ENCODE measurements at places on chromosomes 16 and 17.

DNA sequence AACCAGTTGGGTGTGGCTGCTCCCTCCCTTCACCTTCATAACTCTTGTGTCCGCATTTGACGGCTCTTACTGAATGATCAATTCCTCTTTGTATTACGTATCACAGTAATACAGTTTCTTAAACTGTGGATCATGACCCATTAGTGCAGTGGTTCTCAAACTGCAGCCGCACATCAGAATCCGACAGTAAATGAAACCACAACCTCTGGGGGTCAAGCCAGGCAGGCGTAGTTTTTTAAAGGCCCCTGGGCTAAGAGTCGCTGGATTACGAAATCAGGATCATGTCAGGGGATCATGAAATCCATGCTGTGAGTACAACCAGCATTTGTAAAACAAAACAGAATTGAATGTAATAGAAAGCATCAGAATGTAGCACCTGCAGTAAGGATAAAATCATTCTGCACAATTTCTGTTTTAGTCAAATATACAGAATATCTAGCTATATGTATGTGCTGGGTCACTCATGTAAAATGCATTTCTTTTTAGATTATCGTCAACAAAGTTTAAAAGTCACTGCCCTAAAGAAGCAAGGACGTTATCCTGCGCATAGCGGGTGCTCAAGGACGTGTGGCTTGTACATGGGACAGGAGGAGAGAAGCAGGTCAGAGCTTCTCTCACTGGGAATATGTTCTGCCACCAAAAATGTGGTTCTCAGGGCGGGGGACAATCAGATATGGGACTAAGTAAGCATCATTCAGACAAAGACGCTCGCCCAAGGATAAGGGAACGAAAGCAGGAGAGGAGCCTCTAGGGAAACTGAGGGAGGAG is 113.1 kb downstream of the ZFHX3 start:
- no peak for DNase-seq

- peak; percentile 72 for DNase-seq
These were observed 791 bp upstream of the SUPT4H1 start for GRCh38 chr17:58352596-58353388.

GRCh38 chr16:81216706-81217105 is 21.8 kb upstream of the BCO1 start:
- DNase-seq = no peak

- DNase-seq = no peak
These were observed 50.7 kb upstream of the ACSF3 start for GRCh38 chr16:89042711-89043551.

DNA sequence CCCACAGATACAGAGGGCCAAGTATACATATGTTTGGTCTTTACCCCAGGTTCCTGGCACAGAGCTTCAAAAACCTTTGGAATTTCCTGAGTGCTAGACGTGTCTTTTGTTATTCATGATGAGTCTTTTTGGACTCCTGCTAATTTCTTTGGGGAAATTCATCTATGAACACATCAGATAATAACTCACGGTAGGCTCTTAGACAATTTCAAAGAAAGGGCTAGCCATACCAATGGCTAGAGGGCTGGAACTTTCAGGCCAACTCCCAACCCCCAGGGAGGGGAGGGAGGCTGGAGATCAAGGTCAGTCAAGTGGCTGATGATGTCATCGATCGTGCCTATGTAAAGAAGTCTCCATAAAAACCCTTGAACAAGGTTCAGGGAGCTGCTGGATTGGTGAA is 101.9 kb downstream of the STX8 start:
- DNase-seq = no peak

GRCh38 chr16:57640612-57641011 is 12.2 kb downstream of the ADGRG1 start:
- DNase-seq = no peak

DNA sequence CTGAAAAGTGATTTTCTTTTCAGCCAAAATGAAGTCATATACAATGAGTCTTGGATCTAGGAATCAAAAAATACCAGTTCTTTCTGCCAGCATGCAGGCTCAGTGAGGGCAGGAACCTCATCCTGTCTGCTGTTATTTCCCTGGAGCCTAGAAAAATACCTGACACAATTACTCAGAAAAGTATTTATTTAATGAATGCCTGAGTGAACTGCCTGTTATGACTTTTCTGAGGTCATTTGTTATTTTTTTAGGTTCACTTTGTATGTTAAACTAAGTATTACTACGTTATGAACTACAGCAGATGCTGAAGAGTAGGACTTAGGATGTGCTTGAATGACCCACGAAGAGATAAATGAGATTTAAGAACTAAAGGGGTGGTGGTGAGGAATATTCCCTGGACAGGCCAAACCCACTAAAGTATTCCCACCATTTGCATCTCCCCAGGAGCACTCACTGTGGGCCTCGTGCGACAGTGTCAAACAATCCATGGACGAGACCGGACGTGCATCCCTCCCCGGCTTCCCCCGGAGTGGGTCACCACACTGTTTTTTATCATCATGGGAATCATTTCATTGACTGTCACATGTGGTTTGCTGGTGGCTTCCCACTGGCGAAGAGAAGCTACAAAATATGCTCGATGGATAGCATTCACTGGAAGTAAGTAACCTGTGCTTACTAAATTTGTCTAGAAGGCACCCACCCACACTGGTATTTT is 17.1 kb upstream of the VWA3A start:
- no peak for DNase-seq

GRCh38 chr16:3173892-3174617 is 13.9 kb upstream of the OR1F1 start:
- peak; percentile 65 for DNase-seq

DNA sequence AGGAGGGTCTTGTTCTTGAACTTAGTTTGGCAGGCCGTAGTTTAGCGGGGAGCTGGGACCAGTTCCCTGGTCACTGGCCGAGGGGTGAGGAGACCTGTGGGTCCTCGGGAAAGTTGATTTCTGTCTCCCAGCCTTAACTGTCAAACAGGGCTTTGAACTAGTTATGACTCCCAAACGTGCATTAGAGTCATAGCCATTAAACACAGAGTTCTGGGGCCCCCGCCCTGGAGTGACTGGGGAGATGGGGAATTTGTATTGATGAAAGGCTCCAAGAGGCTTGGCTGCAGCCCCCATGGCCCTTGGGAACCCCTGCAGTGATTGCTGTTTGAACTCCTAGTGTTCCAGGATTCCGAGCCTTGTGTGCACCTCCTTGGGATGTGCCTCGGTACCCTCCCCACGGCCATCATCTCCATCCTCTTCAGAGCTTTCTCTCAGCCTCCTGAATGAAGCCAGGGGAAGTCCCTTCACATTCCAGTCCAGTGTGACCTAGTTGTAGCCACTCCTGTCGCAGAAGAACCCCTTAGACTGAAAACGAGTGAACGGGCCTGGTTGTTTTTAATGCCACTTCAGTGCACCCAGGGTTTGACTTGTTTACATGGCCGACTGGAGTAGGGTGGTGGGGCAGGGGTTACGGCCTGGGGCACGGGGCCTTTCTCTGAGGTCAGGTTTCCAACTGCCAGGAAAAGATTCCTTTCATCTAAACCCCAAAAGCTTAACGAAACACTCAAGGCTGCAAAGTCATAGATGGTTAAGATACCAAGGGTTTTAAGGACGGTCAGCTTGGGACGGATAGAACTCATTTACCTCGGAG is 1.4 kb downstream of the MPRIP start:
- peak; percentile 29 for DNase-seq

DNA sequence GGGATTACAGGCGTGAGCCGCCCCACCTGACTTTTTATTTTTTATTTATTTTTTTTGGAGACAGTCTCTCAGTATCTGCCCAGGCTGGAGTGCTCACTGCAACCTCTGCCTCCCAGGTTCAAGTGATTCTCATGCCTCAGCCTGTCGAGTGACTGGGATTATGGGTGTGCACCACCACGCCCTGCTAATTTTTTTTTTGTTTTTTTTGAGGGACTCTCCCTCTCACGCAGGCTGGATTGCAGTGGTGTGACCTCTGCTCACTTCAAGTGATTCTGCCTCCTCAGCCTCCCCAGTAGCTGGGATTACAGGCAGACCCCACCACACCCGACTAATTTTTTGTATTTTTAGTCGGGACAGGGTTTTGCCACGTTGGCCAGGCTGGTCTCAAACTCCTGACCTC is 7.7 kb downstream of the ZNF207 start:
- no peak for DNase-seq

- DNase-seq = no peak
These were observed 26.7 kb downstream of the HIC1 start for GRCh38 chr17:2081564-2081963.

- DNase-seq = no peak
These were observed 941 bp upstream of the MRPS34 start for GRCh38 chr16:1773703-1774447.

- no peak for DNase-seq
These were observed 108.3 kb downstream of the MAP2K4 start for GRCh38 chr17:12128946-12129345.

GRCh38 chr17:67532326-67532871 is 155.3 kb downstream of the PITPNC1 start:
- DNase-seq = no peak

DNA sequence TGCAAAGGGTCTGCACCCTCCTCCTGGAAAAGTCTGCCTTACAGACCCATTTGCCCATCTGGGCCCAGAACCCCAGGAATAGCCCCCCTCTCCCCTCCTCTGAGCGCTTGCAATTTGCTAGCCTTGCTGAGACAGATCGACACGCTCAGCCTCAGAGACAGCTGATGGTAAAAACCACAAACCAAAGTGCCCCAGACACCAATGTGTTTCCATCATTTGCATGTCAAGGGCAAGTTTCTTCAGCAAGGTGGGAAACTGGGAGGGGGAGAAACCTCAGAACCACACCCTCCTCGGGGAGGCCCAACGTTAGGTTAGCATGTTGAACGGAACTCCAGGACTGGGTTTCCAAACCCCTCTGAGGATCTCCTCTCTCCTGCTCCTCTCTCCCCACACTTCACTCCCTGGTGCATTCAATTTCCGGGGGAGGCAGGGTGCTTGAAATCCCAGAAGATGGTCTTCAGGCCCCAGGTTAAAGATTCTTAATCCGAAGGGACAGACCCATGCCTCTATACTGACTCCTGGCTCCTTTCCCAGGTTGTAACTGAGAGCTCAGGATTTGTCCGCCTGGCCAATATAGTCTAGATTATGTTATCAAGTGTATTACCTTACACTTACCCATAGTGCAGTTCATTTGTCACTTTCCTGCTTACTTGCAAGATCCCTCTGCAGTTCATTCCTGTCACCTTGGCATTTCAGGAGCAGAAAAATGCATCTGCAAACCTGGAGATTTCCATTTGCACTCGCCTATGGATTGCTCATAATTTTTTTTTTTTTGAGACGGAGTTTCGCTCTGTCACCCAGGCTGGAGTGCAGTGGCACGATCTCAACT is 1.3 kb upstream of the CUEDC1 start:
- DNase-seq = peak; percentile 86

DNA sequence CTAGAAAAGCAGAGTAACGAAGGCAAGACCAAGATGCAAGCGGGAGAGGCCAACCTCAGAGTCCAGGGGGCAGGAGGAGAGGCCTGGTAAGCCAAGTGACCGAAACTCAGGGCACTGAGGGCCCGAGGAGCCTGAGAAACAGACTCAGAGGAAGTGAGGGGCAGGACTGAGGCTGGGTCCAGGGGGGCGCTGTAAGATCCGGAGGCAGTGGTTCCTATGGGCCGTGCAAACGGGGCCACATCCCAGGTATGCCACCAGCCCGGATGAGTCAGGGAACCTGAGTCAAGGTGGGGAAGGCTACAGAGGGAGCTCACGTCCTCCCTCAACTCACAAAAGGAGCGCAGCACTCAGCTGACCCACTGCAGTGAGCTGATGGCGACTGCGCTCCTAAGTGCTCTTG is 8.3 kb downstream of the ZDHHC7 start:
- no peak for DNase-seq

- DNase-seq = no peak
These were observed 27.7 kb upstream of the GUCY2D start for GRCh38 chr17:7974638-7975131.

DNA sequence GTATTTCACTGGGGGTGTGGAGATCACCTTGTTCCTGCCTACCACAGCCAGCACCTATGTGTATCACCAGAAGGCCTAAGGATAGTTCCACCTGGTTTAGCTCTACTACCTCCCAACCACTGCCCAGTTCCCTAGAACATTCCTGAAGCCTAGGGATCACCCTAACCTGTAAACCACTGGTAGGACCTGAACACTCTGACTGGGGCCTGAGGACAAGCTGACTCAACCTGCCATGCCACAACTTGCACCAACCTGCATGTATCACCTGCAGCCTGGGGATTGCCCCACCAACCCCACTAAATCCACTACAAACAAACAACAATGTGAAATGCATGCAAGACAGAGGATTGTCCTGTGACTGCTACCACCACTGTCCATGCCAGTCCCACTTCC is 128.1 kb downstream of the KIF2B start:
- no peak for DNase-seq

- DNase-seq = no peak
These were observed 76.7 kb upstream of the DOC2B start for GRCh38 chr17:258045-258734.

- DNase-seq = no peak
These were observed 345.6 kb downstream of the CPPED1 start for GRCh38 chr16:12458051-12458450.

GRCh38 chr16:10683170-10683569 is 11.6 kb downstream of the TEKT5 start:
- no peak for DNase-seq

DNA sequence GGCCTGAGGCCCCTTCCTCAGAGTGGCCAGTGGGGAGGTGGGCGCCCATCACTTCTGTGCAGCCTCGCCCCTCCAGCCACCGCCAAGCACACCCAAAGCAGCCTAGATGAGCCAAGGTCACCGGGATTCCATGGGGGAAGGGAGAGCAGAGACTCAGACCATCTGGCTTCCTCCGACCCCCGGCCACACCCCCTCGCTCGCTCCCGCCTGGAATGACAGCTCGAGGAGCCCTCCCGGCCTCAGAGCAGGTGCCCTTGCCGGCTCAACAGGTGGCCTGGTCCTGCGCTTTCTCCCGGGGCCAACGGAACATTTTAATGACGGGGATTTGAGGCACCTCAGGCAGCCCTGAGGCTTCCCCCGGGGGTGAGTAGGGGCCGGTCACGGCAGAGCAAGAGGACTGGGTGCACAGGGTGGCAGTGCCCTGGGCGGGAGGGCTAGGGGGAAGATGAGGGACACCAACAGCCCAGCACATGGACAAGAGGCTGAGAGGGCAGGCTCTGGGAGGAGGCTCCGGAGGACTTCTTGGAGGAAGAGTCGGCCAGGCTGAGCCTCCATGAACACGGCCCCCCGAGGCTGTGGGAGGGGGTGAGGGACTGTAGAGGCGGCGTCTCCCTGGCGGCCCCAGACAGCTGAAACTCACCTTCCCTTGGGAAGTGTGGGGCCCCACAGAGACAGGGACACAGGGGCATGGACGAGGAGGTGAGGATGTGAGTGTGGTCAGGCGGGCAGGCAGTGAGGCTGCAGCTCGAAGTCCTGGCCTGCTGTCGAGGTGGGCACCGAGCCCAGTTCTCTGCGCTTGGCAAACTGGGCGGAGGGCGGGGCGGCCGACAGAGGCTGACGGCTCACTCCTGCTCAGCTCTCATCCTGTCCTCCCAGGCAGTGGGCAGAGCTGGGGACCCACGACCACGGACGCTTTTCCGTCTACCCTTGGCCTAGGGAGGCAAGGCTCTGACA is 12.5 kb upstream of the C1QTNF8 start:
- DNase-seq = no peak

DNA sequence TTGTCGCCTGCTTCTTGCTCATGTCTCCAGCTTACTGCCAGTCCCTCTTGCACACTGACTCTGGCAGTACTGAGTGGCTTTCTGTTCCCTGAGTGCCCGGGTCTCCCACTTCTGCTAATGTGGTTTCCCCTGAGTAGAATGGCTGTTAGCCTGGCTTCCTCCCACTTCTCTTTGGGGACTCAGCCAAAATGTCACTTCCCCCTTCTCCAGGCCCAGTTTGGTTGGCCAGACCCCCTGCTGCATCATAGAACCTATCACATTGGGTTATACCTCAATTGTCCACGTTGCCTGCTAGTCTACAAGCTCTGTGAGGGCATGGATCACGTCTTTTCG is 304.4 kb downstream of the HS3ST3B1 start:
- no peak for DNase-seq

- no peak for DNase-seq
These were observed 1060.2 kb downstream of the CDH11 start for GRCh38 chr16:64061621-64062020.

Measured in GM12865 (cell line).